ENCODE measurements at places on chromosomes 13 and 19.

DNA sequence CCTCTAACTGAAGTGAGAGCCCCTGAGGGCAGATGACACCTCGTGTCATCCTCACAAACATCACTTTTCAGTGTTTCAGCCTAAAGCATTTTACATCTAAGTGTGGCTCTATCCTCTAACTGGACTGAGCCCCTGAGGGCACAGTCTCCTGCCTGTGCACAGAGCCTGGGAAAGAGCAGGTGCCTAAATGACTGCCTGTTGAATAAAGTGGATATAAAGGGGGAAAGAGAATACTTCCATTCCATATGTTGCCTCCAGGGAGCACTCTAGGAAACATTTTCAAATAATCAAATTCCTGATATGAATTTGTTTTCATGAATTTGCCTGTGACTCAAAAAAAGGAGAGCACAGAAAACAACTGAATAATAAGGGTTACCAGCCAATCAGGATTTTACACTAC, 32.2 kb downstream of the CNMD start:
- no peak for DNase-seq

GRCh38 chr13:24891476-24892108, 127.6 kb downstream of the RNF17 start:
- no peak for DNase-seq

DNA sequence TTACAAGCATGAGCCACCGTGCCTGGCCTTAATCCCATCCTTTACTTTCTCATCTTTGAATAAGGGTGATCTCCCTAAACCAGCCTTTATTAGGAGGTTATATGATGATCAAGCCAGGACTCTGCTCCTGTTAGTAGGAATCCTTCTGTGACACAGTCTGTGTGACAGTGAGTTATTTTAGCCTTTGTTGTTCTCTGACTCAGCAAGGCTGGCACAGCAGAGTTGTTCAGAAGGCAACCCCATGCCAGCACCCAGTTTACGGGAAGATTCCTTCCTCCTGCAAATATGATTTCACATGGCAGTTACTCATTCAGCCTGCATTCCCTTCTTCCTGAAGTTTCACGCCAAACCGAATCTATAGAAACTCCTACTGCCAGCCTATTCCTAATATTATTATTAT, 10.5 kb upstream of the MIER2 start:
- no peak for DNase-seq

- no peak for DNase-seq
Measured at GRCh38 chr13:86368924-86369323, 569.7 kb upstream of the SLITRK6 start.

GRCh38 chr13:26254583-26255111, 718 bp downstream of the CDK8 start:
- peak; percentile 51 for DNase-seq

DNA sequence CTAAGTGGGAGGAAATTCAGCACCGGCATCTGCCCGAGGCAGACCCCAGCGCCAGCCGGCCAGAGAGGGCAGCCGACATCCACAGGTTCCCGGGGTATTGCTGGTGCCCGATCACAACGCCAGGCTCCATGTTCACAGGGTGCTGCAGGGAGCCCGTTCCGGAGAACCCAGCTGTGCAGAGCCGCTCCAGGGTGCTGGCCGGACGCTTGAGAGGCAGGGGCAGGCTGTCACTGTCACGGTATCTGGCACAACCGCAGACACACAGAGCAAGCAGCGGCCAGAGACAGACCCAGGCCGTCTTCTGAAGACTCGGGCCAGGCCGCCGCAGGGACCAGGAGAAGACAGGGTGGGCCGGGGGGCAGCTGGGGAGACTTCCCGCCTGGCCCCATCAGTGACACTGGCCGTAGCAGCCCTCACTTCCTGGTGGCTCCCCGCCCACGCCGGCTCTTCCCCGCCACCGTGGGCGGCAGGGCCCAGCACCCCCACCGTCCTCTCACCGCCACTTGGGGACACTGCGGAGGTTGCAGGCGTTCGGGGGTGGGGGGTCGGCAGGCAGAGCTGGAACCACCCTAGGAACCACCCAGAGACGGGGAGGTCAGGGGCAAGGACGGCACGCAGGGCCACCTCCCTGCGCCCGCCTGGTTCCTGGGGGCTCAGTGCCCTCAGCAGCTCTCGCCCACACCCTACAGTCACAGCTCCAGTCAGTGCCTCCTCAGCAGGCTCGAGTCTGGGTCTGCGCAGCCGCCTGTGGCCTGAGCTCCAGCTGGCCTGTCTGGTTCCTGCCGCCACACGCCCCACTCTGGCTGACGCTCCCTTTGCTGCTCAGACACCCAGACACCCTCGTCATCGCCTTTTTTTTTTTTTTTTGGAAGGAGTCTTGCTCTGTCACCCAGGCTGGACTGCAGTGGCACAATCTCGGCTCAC, 3.8 kb downstream of the RNF126 start:
- DNase-seq, result no peak

DNA sequence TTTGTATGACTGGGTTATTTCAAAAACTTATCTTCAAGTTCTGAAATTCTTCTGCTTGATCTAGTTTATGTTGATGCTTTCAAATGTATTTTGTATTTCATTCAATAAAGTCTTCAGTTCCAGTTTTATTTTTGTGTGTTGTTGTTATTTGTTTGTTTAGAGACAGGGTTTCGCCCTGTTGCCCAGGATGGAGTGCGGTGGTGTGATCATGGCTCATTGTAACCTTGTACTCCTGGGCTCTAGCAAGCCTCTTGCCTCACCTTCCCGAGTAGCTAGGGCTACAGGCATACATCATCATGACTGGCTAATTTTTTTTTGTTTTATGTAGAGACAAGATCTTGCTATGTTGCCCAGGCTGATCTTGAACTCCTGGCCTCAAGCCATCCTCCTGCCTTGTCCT, 40.3 kb upstream of the ARHGEF7 start:
- DNase-seq, result no peak

- DNase-seq, result no peak
Measured at GRCh38 chr19:18646535-18647370, 9.9 kb downstream of the KLHL26 start.

Data from fibroblast of lung (primary cell).